Activated T-helper 1 cell treated with anti-CD3 and anti-CD28 coated beads, Interleukin-12 subunit alpha, Interleukin-12 subunit beta, Interleukin-2, Interleukin-4 antibody, amounts not matched to agents 30 ng/mL and 10 ng/mL and 1 ng/mL, durations not matched to agents 14 hours and 24 hours and 36 hours (primary cell): ENCODE measurements at places on chromosomes 16 and 17.

- no peaks in the 10 kb centered on the region for H3K27me3 ChIP-seq
- no peak for DNase-seq
- peaks cover 19% of the 10 kb centered on the region for H3K36me3 ChIP-seq
- no peak overlapping the region for H3K27ac ChIP-seq
- H3K4me3 ChIP-seq: no peak overlapping the region
- H3K4me1 ChIP-seq: no peaks in the 10 kb centered on the region
Observed at GRCh38 chr16:25135254-25135878, 23.8 kb downstream of the LCMT1 start.

- peaks cover 2% of the 10 kb centered on the region for H3K27me3 ChIP-seq
- DNase-seq: no peak
- no peak overlapping the region for H3K4me3 ChIP-seq
- H3K27ac ChIP-seq: no peak overlapping the region
Observed at GRCh38 chr16:19744670-19745069, 26.6 kb downstream of the IQCK start.

DNA sequence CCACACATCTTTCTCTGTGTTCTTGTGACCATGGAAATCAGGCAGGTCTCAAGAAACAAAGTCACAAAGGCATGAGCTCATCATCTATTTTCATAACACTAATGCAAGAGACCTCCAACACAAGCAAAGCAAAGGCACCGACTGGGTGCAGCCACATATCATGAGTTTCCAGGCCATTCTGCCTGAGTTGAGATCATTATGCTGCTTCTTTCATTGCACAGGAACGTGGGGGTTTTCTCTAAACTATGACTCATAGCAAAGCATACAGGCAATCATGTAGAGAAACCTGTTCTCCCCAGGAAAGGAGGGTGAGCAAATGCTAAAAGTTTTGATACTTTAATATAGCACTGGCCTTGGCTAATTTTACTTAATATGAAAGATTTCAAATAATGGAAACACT, 60.7 kb downstream of the GRIN2A start:
- H3K27ac ChIP-seq: no peak overlapping the region
- H3K4me1 ChIP-seq: no peaks in the 10 kb centered on the region
- DNase-seq: no peak
- no peak overlapping the region for H3K4me3 ChIP-seq

DNA sequence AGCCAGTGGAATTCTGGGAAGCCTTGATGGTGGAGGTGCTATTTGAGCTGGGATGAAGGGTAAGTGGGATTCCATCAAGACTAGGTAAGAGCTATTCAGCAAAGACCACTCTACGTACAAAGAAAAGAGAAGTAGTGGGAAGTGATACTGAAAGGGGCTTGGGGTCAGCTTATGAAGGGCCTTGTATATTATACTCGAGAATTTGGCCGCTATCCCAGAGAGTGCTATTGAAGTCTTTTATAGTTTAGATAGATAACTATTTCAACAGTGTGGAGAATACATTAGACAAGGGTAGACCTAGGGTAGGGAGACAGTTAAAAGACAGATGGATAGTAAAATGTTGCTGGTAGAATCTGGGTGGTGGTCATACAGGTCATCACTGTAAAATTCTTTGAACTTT, 10.3 kb downstream of the DNAH2 start:
- no peaks in the 10 kb centered on the region for H3K36me3 ChIP-seq
- H3K4me3 ChIP-seq: no peak overlapping the region
- no peak overlapping the region for H3K27ac ChIP-seq

DNA sequence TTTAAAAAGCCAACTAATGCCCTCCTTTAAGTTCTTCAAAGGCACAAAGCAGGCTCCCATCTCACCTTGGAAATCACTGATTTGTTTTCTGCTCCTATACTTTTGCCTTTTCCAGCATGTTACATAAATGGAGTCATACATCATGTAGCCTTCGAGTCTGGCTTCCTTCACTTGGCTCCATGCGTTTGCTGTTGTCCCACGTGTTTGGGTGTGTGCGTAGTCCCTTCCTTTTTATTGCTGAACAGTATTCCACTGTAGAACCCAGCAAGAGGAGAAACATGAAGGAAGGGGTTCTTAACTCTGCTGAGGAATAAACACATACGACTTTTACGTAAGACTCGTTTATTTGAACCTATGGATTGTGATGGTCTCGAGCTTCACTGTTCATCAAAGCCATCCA, 82.0 kb downstream of the GPRC5B start:
- H3K4me1 ChIP-seq: peaks cover 13% of the 10 kb centered on the region
- no peak for DNase-seq
- no peak overlapping the region for H3K4me3 ChIP-seq
- no peak overlapping the region for H3K27ac ChIP-seq
- peaks cover 7% of the 10 kb centered on the region for H3K36me3 ChIP-seq
- no peaks in the 10 kb centered on the region for H3K27me3 ChIP-seq

DNA sequence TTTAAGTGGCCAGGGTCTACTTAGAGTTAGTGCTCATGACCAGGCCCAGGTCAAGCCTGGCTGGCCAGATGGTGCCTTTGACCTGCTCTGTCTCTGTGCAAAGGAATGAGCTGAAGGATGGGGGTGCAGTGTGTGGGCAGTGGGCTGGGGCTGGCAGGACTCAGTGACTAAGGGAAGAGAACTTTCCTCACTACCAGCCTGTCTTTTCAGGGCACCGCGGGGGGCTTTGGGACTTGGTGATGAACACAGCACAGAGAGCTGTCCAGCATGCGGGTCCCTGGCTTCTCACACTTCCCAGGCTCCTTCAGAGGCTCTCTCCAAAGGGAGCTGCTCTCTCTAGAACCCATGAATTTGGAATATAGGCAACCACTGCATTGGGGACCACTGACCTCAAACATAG, 43.0 kb upstream of the STH start:
- DNase-seq: no peak
- H3K4me1 ChIP-seq: no peaks in the 10 kb centered on the region
- H3K27ac ChIP-seq: no peak overlapping the region
- no peak overlapping the region for H3K4me3 ChIP-seq
- no peaks in the 10 kb centered on the region for H3K36me3 ChIP-seq

DNA sequence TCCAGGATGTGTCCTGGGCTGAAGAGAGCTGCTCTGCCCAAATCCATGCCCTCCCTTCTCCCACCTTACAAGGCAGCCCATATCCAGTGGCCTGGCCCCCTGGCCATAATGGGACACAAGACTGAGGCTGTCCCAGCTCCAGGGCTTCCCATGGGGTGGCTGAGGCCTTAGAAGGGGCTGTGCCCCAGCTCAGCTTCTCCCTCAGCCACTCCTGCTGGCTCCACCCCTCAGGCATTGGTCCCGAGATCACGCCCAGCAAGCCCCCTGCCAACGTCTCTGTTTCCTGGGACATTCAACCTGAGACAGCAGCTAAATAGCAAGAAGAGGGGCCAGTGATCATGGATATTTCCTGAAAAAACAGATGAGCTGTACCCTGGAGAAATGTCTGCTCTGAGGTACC, 43.3 kb downstream of the ARHGAP27 start:
- H3K27me3 ChIP-seq: peaks cover 5% of the 10 kb centered on the region
- no peak overlapping the region for H3K4me3 ChIP-seq
- no peak overlapping the region for H3K27ac ChIP-seq

- no peaks in the 10 kb centered on the region for H3K36me3 ChIP-seq
- no peak overlapping the region for H3K27ac ChIP-seq
- no peak for DNase-seq
- no peak overlapping the region for H3K4me3 ChIP-seq
- H3K4me1 ChIP-seq: no peaks in the 10 kb centered on the region
Observed at GRCh38 chr17:35740216-35740615, 8.8 kb downstream of the RASL10B start.

- H3K27me3 ChIP-seq: no peaks in the 10 kb centered on the region
- peaks cover 32% of the 10 kb centered on the region for H3K4me1 ChIP-seq
- no peak overlapping the region for H3K4me3 ChIP-seq
- H3K27ac ChIP-seq: no peak overlapping the region
- peaks cover 66% of the 10 kb centered on the region for H3K36me3 ChIP-seq
- DNase-seq: no peak
Observed at GRCh38 chr16:80615735-80616134, 74.9 kb downstream of the DYNLRB2 start.

GRCh38 chr17:47423406-47424295, 99.9 kb downstream of the EFCAB13 start:
- no peak for DNase-seq
- no peak overlapping the region for H3K27ac ChIP-seq
- no peak overlapping the region for H3K4me3 ChIP-seq
- H3K4me1 ChIP-seq: peaks cover 17% of the 10 kb centered on the region
- peaks cover 12% of the 10 kb centered on the region for H3K27me3 ChIP-seq
- peaks cover 12% of the 10 kb centered on the region for H3K36me3 ChIP-seq

- no peaks in the 10 kb centered on the region for H3K27me3 ChIP-seq
- no peak overlapping the region for H3K4me3 ChIP-seq
- H3K4me1 ChIP-seq: no peaks in the 10 kb centered on the region
Observed at GRCh38 chr16:74309789-74310781, 13.5 kb downstream of the PSMD7 start.

- H3K27me3 ChIP-seq: no peaks in the 10 kb centered on the region
- H3K4me1 ChIP-seq: no peaks in the 10 kb centered on the region
- no peak for DNase-seq
Observed at GRCh38 chr17:79117905-79118487, 43.4 kb downstream of the ENGASE start.

- no peak for DNase-seq
- H3K27ac ChIP-seq: no peak overlapping the region
- no peaks in the 10 kb centered on the region for H3K4me1 ChIP-seq
- no peaks in the 10 kb centered on the region for H3K36me3 ChIP-seq
- H3K27me3 ChIP-seq: peaks cover 3% of the 10 kb centered on the region
Observed at GRCh38 chr17:13869331-13869940, 199.9 kb upstream of the COX10 start.

- H3K27me3 ChIP-seq: no peaks in the 10 kb centered on the region
- H3K36me3 ChIP-seq: peaks cover 37% of the 10 kb centered on the region
- peaks cover 62% of the 10 kb centered on the region for H3K4me1 ChIP-seq
- DNase-seq: no peak
- peak overlapping the region; percentile 75 for H3K27ac ChIP-seq
- no peak overlapping the region for H3K4me3 ChIP-seq
Observed at GRCh38 chr17:59627770-59628171, 8.1 kb downstream of the CLTC start.

DNA sequence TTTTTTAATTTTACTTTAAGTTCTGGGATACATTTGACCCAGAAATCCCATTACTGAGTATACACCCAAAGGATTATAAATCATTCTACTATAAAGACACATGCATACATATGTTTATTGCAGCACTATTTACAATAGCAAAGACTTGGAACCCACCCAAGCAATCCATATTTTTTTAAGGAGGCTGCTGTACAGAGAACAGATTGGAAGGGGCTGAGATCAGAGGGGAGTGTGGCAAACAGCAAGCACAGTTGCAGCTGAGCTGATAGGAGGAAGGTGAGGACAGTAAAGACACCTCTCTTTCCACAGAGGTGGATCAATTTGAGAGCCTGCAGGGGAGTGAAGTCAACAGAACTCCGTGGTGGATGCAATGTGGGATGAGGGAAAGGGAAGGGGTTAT, 10.2 kb upstream of the TMEM238L start:
- no peak for DNase-seq
- H3K4me1 ChIP-seq: no peaks in the 10 kb centered on the region
- no peak overlapping the region for H3K27ac ChIP-seq

DNA sequence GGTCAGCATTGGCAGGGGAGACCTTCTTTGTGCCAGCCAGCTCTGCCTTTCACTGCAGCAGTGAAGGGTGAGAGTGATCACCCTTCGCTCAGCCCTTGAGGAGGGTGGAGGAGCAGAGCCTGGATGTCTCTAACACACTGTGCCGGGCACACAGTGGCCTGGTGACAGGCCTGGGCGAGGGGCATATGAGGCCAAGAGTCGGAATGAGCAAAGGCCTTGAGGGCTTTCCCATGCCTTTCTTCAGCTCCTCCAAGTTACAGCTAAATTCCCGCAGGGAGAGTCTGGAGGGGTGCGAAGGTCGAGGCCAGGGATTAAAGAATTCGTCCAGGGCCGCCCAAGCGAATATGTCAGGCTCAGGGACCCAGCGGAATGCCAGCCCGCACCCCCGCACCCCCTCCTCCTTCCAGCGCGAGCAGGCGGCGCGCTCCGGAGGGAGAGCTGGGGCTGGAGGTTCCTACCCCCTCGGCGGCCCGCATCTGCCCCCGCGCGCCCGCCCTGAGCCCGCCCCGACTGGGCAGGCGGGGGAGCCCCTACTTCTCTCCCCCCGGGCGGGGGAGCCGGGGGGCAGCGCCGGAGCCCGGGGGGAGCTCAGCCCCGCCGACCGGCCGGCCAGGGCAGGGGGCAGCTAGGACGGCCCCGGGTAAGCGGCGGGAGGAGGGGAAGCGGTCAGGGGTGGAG, at the start of gene RASL10B:
Gene RASL10B (plus strand): TSS at position 401 of the 678 bp plus-strand sequence. CDS start 3,546 bp downstream, outside the sequence.
- peak; percentile 11 for DNase-seq
- H3K4me3 ChIP-seq: peak within 1 kb of the TSS; percentile 46
- peaks cover 20% of the 10 kb centered on the region for H3K27me3 ChIP-seq
- H3K4me1 ChIP-seq: peaks cover 11% of the 10 kb centered on the region
- peaks cover 12% of the 10 kb centered on the region for H3K36me3 ChIP-seq
